ENCODE measurements at places on chromosomes 4 and X.

DNA sequence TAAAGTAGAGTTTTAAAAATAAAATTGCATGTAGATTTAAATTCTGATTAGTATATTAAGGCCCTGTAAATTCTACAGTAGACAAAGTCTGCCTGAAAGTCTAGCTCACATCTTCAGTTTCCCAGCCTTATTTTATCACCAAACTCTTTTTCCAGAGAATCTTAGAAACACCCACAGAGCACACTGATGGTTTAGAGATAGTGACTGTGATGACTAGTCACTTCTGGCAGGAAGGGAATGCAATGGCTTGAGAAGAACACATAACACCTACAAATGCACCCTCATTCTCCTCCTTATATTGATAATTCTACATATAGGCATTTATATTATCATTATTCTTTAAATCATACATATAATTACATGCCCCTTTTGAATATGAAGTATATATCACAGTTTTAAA is 232.9 kb downstream of the ARAP2 start:
- no peak for DNase-seq

DNA sequence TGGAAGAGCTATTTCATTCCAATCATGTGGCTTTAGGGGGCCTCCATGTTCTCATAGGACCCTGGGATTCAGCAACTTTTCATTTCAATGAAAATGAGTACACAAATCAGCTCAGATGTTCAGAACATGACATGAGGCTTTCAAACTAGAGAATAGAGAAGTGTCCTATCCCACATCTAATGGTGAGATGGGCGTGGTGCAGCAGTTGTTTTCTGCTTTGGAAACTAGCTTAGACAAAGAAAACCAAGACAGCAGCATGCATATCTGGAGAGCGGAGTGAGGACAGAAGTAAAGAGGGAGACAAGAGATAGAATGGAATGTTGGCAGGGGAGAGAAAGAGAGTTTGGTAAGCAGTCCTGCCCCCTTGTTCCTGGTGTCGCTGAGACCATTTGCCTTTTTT is 1009.1 kb upstream of the IGFBP7 start:
- no peak for DNase-seq

DNA sequence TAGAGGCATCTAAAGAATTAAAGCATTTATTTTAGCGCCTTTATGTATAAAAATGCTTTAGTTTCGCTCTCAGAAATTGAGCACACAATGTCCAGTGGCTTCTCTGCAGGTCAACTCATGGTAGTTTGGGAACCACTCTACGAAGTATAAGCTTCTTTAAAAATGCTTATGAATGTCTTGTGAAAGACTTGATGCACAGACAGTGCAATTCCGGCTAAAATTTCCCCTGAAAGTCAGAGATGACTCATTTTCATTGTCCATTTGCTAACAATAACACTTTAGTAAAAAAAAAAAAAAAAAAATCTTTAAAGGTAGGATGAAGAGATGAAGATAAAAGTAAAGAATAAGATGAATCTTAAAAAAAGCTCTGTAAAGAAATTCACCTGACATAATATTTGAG is 117.2 kb downstream of the PDHA2 start:
- no peak for DNase-seq

DNA sequence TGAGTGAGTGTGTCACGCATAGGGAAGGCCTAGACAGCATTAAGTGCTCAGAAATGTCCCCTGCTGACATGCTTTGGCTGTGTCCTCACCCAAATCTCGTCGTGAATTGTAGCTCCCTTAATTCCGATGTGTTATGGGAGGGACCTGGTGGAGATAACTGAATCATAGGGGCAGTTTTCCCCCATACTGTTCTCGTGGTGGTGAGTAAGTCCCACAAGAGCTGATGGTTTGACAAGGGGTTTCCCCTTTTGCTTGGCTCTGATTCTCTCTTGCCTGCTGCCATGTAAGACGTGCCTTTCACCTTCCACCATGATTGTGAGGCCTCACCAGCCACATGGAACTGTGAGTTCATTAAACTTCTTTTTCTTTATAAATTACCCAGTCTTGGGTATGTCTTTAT is 78.0 kb downstream of the NSUN7 start:
- DNase-seq: no peak

DNA sequence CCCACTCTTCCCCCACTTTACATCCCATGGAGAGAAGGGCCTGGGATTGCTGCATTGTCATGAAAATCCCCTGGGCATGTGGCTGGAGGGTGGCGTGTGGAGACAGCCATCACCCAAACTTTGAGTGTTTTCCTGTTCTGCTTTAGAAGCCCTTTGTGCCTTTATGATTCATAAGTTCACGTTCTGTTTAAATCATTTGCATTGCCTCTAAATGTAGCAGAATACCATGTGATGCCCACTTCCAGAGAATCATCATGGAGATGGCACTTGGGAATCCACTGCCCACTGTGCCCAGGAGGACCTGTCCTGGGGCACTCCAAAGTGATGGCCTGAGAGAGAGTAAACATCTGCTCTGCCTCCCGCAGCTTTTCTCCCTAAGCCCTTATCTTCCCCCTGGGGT is 52.8 kb downstream of the MED28 start:
- DNase-seq: no peak

DNA sequence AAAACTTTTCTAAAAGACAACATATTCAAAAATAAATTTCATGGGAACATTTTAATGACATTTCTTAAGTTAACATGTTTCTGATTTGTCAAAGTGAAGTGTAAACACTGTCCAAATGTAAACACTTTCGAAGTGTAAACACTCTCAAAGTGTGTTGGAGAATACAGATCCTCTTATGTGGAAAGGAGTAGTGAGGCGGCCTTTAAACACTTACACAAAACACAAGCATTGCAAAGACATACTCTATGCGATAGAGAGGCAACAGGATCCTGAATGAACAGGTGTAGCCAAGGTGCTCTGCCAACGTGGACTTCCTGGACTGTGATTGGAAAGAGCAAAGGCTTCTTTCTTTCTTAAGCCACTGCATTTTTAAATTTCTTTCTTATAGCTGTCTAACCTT is 62.7 kb upstream of the PGM2 start:
- no peak for DNase-seq

DNA sequence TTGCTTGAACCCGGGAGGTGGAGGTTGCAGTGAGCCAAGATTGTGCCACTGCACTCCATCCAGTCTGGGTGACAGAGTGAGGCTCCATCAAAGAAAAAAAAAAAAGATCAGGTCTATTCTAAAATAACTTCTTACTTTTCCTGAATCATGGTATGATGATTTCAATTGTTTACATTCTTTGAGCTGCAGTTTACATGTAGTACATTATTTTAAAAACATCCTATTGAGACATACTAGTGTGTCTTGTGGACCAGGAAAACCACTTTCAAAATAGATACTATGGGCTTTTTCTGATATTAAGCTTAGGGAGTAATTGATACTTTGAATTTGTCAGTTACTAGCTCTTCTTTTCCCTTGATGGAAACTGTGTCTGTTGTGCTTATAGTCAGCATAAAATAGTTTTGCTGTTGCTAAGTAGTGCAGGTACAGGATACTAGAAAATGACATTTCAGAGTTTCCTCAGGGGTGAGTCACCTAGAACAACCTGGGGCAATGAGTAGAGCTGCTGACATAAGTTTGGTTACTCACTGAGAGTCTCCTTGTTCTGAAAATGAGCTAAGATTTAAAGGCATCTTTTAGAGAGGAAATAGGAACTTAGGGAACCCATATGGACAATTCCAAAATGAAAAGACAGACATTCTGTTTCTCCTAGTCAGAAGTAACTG is 53.2 kb upstream of the C4orf54 start:
- DNase-seq: no peak

DNA sequence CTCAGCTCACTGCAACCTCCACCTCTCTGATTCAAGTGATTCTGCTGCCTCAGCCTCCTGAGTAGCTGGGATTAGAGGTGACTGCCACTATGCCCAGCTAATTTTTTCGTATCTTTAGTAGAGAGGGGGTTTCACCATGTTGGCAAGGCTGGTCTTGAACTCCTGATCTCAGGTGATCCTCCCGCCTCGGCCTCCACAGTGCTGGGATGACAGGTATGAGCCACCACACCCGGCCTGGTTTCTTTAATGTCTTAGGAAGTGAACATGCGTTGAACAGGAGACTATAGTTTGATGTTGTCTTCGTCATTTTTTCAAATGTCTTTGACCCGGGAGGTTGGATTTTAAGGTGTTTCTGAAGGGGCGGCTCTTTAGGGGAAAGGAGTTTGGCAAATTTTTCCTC is 91.0 kb downstream of the DHRSX start:
- DNase-seq: no peak

GRCh38 chr4:176358083-176358469 is 38.3 kb downstream of the SPCS3 start:
- DNase-seq: no peak

DNA sequence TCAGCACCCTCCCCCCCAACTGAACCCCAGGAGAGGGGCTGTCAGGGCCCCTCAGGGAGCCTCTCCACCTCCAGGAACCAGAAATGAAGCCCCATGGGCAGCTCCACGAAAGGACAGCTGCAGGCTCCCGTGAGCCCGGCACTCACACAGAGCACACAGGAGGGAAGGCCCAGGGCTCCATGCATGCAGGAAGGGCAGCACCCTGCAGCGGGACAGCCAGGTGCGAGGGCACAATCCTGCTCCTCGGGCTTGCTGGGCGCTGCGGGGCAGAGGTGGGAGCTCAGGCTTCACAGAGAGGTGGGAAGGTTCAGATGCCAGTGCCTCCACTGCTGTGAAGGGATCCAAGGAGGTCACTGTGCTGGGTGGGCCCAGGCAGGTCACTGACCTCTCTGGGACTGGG is 90.0 kb downstream of the HMX1 start:
- DNase-seq: no peak

GRCh38 chrX:9533611-9534010 is 68.8 kb downstream of the TBL1X start:
- DNase-seq: no peak

DNA sequence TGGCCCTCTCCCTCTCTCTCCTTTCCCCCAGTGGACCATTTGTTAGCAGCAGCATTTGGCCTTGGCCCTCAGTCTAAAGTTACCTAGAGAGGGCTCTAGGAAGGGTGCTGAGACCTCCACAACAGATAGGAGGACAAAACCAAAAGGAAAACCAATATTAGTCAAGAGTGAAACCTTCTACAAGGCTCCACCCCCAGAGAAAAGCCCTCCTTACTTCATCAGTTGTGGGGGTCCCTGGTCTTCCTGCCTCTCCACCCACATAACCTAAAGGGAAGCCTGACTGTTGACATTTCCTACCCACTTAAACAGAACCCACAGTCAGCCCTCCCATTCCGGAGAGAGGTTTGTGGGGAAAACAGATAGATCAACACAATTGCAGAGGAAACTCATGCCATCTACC is 4.7 kb upstream of the CD40LG start:
- DNase-seq: no peak

DNA sequence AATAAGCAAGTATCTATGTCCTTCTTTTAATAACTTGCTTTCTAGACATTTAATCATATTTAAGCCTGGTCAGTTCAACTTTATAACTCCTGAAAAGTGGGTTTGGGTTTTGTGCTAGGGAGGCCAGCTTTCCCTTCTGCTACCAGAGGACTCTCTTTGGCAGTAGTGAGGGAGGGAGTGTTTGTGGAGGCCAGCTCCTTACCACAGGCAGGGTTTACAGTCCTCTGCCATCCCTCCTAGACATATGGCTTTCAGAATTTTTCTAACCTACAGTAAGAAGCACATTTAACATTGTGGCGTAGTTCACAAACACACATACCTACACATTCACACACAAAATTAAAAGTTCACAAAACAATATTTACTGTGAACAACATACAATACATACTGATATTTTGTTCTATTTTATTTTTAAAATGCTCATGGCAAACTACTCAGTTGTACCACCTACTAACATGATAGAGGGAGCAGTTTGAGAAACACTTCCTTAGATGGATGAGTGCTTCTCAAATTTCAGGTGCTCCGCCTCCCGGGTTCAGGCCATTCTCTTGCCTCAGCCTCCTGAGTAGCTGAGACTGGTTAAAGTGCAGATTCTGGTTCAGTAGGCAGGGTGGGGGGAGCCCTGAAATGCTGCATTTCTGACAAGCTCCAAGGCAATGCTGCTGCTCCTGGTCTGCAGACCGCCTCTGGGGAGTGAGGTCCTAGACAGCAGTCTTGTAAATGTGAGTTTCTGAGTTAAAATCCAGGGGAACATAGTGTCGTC is 86.7 kb downstream of the PTTG2 start:
- DNase-seq: no peak

DNA sequence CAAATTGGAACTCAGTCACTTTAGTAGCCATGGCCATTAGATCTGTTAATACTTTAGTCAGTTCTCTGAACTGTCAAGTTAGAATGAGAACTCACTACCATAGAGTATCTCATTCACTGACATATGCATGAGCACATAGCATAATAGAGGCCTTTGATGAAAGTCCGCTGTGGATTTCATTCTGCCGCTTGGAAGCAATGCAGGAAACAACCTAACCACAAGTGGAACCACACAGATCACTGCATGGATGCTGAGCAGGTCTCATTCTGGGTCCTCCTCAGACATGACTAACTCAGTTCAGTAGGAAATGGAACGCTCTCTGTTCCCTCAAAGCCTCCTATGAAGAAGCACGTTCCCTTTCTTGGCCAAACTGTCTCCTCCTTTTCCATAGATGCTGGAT is 1624.8 kb upstream of the TENM3 start:
- DNase-seq: no peak

GRCh38 chr4:164307262-164307661 is 446.7 kb upstream of the SMIM31 start:
- no peak for DNase-seq

- DNase-seq: no peak
Measured at GRCh38 chr4:64771149-64771548, 361.9 kb upstream of the TECRL start.

- DNase-seq: no peak
Measured at GRCh38 chr4:53371049-53371448, 5.2 kb upstream of the SCFD2 start.

DNA sequence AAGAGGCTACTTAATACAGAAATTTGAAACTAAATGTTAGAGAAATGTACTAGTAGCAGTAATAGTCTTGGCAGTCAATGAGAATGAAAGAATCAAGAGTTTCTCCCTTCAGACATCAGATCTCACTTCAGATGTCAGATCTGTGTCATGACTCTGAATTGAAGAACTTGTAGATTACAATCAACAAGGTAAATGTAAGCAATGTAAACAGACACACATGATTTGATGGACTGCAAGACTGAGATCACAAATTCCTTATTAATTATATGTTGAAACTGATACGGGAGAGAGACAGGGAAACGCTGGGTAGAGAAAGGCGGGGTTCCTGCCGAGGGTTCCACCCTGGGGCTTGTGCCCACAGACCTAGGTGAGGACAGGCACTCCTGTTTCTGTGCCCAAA is 65.5 kb upstream of the HHIP start:
- DNase-seq: no peak

DNA sequence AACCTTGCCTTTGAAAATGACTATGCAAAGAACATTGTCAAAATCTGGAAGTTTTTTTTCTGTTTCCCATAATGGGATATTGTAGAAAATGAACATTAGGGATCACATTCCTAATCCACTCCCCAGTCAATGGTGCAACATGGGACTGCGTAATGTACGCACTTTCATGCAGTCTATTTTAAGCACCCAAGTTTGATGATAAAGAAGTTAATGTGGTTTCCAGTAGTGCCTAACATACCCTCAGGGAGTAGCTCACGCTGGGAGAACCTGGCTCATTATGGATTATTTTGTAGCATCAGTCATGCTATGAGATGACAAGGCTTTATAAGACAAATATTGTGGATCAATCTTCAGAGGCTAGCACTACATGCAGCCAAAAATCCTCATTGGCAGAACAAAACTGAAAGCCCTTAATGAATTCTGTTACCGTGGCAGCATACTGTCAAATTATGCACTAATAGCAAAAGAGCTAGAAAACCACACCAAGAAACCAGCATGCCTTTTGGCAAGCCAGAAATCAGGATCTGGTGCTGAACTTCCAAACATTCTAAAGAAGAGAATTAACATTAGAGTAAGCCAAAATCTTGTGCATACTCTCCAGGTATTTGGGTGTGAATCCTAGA is 1392.8 kb upstream of the TENM3 start:
- DNase-seq: no peak
